Astrocyte of the cerebellum (primary cell): ENCODE measurements at places on chromosomes 3 and 15.

DNA sequence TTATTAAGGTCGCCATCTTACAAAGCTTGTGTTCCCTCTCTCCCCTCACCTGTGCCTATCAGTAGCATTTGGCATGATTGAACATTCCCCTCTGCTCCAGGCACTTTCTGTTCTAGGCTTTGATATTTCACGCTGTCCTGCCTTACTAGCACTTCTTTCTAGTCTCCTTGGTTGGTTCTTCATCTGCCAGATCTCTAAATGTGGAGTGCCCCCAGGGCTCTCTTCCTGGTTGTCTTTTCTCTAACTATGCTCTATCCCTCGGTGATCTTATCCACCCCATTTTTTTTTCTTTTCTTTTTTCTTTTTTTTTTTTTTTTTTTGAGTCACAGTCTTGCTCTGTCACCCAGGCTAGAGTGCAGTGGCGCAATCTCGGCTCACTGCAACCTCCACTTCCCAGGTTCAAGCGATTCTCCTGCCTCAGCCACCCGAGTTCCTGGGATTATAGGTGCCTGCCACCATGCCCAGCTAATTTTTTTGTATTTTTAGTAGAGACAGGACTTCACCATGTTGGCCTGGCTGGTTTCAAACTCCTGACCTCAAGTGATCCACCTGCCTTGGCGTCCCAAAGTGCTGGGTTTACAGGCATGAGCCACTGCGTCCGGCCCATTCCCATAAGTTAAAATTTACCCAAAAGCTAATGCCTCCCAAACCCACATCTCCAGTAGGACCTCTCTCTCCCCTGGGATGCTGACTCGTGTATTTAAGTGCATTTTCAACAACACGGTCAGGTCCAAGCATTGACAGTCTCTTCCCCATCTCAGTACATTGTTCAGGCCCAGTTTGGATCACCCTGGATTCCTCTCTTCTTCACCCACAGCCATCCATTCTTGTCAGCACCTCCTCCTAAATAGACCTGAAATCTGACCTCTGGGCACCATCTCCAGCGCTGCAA is 5.2 kb downstream of the NUSAP1 start:
- DNase-seq, result no peak

- DNase-seq, result no peak
These were observed 47.9 kb upstream of the CADPS start for GRCh38 chr3:62923066-62923465.

DNA sequence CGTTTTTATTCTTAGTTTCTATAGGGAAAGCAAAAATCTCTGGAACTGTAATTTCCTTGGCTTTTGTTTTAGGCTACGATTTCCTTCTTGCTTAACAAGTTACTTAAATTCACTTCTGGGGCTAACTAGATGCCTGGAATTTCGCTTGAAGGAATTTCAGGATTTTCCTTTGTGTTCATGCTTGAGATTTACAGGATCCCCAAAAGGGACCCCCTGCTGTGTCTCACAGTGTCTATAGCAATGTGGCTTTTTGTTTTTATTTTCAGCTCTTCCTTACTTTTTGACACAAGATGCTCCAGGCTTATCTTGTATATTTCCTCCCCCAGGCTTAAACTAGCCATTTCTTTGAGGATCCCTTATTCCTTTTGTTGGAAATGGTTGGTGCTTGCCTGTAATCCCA is 95.5 kb upstream of the DPPA4 start:
- DNase-seq, result no peak

- DNase-seq, result no peak
These were observed 144.3 kb downstream of the ALCAM start for GRCh38 chr3:105511031-105511430.

GRCh38 chr15:76945494-76946093 is 14.0 kb downstream of the RCN2 start:
- no peak for DNase-seq

DNA sequence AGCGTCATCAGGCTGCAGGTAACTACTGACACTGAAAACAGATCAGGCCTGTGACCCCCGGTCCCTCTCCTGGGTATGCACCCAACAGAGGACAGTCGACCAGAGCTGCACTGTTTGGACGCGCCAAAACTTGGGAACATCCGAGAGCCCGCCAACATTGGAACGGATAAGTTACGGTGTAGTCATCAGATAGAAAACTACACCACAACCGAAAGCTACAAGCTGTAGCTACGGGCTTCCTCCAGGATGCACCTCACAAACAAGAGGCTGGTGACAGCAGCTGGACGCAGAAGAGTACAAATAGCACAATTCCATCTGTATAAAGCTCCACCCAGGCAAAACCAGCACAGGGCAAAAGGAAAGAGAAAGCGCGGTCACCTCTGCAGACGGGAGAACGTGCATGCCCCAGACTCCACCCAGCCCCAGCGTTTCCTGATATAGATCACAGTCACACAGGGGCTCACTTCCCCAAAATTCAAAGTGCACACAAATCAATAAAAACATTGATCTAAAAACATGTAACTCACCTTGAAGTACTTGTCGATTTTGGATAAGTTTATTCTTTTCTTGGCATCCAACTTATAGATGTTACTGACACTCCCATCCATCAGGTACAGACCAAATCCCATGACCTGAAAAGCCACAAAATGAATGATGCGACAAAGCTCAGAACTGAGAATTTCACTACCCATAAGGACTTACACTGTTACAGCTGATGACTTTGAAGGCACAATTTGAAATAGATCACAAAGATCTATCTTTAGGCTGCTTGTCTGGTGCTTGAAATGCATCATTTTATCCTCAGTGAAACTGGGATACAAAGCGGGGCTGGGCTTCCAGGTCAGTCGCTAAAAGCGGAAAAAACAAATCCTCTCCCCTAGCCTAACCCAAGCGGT is 43.3 kb downstream of the CYFIP1 start:
- DNase-seq, result no peak

GRCh38 chr15:96035091-96035490 is 295.4 kb upstream of the NR2F2 start:
- no peak for DNase-seq

DNA sequence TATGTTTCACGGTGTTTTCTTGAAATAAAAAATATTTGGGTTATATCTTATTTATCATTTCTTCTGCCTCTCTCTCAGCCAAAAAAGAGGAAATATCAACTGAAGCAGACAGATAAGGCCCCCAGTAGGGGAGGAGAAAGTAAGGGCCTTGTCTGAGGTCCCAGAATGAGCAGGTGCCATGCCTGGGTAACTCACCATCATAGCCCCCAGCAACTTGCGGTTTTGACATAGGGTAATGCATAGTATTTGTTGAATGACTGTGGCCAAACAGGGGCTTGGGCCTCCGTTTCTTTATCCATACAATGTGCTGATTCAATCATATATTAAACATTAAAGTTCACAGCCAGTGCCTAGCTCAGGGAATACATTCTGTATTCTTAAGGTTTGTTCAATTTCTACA is 119.6 kb downstream of the ABI3BP start:
- no peak for DNase-seq
